Amniotic epithelial cell (primary cell): ENCODE measurements at places on chromosomes 7 and 10.

GRCh38 chr7:82665966-82666507 is 222.5 kb upstream of the CACNA2D1 start:
- DNase-seq = no peak

DNA sequence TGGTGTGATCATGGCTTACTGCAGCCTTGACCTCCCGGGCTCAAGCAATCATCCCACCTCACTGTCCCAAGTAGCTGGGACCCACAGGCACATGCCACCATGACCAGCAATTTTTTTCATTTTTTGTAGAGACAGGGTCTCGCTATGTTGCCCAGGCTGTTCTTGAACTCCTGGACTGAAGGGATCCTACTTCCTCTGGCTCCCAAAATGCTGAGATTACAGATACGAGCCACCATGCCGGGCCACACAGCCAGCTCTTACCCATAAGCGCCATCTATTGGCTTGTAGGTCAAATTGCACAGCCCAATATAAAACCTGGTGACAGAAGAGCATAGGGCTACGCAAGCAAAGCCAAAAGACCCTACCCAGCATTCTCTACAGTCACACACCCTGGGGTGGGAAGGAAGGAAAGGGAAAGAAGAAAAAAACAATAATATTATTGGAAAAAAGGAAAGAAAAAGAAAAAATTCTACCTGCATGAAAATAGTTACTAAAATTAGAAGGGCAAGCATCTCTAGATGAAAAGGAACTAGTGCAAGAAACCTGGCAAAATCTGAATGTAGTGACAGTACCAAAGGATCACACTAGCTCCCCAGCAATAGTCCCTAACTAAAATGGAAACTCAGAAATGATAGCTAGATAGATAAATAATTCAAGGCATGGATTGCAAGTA is 29.4 kb upstream of the AMPH start:
- DNase-seq = peak; percentile 5

DNA sequence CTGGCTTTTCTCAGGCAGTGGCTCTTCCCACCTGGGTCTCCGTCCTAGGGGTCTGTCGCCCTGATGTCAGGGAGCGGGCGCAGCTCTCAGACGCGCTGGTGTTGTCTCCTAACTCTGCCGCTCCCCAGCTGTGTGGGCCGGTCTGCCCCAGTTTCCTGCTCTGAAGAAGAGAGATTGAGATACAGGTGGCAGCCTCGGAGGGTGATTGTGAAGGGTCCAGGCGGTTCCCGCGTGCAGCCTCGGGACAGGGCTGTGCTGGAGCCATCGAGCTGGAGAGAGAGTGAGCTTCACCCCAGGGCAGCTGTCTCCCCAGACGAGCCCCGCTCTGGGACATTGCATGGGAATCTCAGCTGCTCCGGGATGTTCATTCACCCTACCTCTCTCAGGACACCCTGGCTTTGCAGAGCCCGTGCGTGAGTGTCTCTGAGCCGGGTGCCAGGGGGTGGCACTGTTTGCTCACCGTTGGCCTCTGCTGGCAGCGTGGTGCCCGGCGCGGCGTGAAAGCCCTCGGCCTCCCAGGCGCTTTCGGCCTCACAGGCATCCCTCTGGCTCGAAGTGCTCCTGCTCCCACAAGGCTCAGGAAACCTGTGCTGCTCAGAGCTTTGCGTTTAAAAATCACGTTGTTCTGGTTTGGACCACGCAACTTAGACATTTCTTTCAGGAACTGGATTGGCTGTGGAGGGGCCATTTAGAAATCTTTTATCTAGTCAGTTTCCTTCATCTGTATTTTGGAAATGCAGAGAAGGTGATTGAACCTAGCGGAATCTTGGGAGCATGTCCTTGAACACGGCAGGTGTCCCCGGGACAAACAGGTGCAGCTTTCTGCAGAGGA is 33.8 kb upstream of the ZFAND2A start:
- peak; percentile 19 for DNase-seq

GRCh38 chr10:83862723-83863122 is 276.6 kb upstream of the GHITM start:
- no peak for DNase-seq

DNA sequence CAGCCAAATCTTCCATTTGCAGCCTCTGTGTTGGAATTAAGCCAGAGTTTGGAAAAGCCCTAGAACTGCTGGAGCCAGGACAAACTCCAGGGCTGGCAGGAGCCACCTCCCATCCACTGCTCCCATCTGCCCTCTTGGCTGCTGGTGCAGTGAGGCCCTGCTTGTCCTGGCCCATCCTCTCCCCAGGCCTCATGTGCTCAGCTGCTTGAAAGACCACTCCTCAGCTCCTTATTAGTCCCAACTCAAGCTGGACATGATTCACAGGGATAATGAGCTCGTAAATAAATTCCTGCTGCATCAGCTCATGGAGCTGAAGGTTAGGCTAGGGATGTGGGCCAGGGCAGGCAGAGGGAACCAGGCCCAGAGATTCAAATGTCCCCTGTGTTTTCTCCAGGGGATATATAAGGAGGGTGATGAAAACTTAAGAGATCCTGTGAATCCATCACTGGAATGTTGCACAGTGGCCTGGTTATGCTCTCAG is 282.8 kb downstream of the RPS24 start:
- peak; percentile 67 for DNase-seq

- peak; percentile 99 for DNase-seq
Observed at GRCh38 chr10:72297281-72297804, 23.6 kb downstream of the DDIT4 start.

DNA sequence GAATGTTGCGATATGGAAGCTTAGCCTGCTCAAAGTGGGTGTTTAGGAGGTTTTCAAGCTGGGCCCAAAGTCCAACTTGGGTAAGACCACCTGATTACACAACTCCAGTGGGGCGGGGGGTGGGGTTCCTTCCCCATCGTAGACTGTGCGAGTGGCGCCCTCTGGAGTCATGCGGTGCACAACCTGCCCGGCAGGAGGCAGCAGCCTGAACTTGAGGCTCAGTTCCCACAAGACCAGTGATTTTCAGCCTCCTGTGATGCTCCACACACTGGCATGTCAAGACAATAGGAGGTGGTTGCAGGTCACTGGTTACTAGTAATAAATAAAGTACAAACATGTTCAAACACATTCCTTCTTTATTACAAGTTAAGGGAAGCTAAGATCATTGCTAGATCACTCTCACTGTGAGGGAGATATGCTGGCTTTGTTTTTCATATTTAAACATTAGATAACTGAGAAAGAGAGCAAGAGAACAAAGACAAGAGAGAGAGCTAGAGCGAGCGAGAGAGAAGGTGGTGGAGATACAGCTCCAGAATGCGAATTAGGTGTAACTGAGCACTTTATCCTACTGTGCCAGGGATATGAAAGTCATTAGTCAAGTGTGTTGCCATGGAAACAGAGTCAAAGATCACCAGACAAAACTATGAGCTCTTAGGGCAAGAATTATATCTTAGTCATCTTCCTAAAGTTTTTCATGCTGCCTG is 97.4 kb upstream of the BMPER start:
- peak; percentile 87 for DNase-seq

GRCh38 chr7:52711951-52712350 is 323.5 kb upstream of the POM121L12 start:
- DNase-seq = no peak
